ENCODE measurements at places on chromosomes 6 and 20.

DNA sequence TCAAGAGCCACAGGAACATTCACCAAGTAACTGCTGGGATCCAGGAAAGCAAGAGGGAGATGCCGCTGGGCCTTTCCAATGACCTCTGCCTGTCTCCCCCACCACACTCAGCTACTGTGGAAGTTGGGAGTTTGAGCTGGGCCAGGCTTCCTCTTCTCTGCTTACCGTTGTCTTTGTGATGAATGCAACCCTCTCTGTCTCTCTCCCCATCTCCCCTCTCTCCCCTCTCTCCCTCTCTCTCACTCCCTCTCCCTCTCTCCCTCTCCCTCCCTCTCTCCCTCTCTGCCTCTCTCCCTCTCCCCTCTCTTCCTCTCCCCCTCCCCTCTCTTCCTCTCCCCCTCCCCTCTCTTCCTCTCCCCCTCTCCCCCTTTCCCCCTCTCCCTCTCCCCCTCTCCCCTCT, 54.8 kb downstream of the EDN3 start:
- DNase-seq = no peak

DNA sequence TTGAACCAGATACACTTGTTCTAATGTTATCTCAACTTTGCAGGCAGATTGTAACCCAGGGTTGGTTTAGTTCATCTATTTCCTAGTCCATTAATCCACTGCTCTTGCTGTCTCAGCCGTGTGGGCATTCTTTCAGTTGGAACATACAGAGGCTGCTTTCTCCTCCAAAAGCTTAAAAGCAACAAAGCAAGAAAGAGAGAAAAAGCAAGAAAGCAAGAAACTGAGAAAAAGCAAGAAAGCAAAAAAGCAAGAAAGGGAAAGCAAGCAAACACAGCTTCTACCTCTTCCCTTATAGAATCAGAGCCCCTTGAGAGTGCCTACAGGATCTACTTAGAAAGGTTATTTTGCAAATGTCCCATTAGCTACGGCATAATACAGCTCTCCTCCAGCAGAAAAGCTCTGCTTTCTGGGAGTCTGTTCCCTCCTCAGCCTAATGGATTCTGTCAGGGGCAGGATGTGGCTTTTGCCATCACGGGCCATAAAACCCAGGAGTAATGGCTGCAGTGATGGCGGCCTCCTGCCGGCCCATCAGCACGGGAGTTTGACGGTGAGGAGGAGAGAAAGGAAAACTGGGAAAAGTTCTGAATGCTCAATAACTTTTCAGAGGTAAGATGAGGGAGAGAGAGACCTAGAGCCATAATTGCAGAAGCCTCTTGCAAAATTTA, 156.8 kb upstream of the JARID2 start:
- DNase-seq = no peak

- DNase-seq = no peak
These were observed 69.1 kb downstream of the FIG4 start for GRCh38 chr6:109760208-109760607.

GRCh38 chr6:111552241-111552744, 53.4 kb downstream of the TRAF3IP2 start:
- DNase-seq = peak; percentile 97

GRCh38 chr6:73637404-73637803, 16.4 kb downstream of the SLC17A5 start:
- DNase-seq = no peak

GRCh38 chr6:167851370-167851952, 24.8 kb downstream of the AFDN start:
- DNase-seq = no peak

- no peak for DNase-seq
These were observed 118.4 kb upstream of the SGK1 start for GRCh38 chr6:134436281-134436815.

DNA sequence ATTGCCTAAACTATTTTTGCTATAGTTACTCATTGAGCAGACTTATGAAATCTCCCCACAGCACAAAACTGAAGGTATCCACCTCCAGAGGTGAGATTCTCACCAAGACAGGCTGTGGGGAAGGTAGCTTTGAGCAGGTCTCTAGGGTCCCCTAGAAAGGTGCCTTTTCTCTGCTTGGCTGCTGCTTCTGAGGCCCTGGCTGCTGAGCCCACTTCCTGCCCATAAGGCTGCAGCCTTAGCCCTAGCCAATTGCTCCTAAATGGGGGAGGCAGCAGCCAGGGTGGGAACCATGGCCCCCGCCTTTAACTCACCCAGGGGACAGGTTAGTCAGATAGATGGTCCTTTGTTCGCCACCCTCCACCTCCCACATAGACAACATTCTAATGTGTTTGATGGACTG, 3.6 kb downstream of the NT5E start:
- DNase-seq = no peak

- no peak for DNase-seq
These were observed 5.0 kb downstream of the PYGB start for GRCh38 chr20:25252686-25253421.

GRCh38 chr20:57476084-57476526, 48.8 kb downstream of the CTCFL start:
- DNase-seq = no peak

DNA sequence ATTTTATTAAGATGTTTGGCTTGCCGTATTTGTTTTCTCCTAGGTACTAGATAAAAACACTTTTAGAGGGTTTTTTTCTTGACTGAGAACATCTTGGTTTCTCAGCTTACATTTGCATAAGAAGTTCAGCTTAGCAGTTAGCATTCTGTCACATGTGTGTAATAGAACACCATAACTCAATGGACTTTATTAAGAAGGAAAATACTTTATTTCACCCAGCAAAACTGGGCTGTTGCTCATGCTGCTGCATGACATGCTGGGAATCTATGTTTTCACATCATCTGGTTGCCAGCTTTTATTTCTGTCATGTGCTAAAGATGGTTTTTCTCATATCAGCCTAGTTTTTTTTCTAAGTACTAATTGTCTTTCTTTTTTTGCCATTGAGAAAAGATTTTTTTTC, 144.6 kb downstream of the UTRN start:
- no peak for DNase-seq

- no peak for DNase-seq
These were observed 13.8 kb downstream of the UCKL1 start for GRCh38 chr20:63942250-63942951.

GRCh38 chr6:112232845-112233256, 21.5 kb downstream of the LAMA4 start:
- no peak for DNase-seq

DNA sequence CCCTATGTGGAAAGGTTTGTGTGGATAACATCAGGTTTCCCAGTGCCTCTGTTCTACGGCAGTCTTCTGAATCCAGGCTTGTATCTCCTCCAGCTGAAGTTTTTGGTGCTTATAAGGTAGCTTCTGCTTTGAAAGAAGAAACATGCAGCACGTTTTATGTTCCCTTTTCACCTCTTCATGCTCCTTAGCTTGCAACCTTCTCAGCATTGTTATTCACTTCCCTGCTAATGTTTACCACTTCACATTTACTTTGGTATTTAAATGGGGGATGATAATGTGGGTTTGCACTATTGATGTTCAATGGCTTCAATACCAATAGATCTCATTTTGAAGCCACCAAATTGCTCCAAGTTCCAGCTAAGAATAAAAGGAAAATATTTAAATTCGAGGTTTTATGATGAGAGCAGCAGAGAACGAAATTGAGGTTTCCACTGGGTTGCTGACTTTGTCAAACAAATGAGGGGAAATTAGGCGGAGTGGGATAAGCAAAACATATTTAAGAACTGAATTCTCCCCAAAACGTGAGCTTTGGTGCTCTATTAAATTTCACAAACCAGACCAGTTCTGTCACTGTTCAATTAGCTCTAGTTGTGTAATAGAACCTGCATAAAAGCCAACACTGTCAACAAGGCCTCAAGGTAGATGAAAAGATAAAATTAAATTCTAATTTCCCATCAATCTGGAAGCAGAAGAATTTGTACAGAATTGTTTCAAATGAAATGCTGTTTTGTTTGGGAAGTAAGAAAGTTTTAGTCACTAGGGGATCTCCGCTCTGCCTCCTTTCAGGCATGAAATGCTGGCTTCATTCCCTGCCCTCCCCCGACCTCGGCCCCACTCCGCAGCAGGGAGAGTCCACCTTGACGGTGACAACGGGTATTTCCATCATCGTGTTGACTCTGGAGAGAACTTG, 1.4 kb downstream of the IL22RA2 start:
- no peak for DNase-seq

DNA sequence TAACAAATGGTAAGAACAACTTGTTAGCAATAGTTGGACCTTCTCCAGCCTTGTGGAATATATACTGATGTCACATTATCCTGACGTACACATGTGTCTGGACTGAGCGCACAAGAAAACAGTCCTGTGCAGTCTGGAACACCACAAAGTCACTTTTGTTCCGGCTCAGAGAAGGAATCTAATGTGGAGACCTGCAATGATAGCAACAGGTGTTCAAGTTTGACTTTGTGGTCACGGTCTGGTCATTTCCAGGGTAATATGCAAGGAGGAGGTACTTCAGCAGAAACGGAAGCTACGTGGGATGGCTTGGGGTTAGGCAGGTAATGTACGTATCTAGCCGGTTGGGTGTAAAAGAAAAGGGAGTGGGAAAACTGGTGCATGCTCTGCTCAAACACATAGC, 687.2 kb upstream of the AGPAT4 start:
- DNase-seq = no peak

DNA sequence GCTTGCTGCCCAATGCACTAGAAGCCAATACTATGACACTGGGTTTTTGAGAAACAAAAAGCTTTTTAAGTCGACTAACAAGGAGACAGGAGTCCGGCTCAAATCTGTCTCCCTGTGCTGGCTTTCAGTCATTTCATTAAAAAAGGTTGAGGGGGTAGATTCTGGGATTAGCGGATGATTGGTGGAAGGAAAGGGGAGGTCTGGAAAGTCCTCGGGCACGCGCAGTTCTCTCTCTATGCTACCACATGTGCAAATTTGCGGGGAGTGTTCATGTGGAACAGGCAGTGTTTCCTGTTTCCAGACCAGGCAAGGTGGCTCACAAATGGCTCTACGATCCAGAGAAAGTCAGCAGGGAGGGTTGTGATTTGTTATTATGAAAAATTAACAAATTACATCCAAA, 89.1 kb upstream of the TOX2 start:
- DNase-seq = no peak

DNA sequence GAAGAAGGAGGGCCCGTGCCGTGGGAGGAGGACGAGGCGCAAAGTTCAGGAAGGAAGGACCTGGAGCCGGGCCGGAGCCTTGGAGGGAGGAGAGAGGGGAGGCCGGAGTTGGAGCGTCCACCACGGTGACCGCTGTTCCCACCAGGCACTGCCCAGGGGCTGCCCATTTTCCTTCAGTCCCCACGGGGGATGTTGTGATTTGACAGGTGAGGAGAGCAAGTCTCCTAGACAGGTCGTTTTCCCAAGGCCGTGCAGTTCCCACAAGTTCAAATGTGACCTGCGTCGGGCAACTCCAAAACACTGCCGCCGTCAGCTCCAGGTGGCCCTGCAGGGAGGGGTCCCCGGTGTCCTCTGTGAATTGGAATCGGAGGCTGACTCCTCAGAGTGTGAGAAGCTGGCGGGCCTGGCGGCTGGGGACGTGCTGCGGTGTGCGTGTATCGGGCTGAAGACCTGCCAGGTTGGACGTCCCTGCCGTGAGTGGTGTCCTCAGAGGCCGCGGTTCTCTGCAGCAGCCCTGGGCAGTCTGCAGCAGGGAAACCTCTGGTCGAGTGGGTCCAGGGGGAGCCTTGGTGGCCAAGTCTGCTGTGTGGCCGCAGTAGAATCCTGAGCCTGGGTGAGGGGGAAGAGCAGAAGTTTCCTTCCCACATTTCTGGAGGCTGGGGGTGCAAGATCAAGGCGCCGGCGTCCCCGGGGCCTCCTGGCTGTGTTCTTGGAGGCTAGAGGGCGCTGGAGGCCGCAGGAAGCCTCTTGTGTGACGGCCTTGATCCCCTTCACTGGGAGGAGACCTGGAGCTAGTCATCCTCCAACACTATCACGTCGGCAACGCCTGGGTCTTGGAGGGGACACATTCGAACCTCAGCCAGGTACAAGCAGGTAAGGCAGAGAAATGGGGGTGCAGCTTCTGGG, 115.1 kb upstream of the FRMD1 start:
- peak; percentile 0 for DNase-seq

GRCh38 chr6:13380761-13381160, 52.4 kb upstream of the TBC1D7 start:
- no peak for DNase-seq

DNA sequence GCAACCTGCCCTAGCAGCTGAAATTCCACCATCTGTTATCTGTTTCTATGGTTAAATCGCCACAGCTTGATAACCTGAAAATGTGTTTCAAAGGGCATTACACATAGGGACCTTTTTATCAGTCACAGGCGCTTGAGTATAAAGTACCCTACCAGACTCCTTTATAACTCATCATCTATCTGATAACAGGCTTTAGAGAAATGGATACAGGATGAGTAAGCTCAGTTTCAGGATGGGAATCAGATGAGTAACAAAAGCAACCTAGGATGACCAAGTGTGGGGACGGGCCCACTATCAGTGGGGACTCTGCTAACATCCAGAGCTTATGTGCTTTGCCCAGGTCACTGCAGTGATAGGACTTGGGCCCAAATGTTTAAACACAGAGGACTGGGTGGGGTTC, 75.6 kb downstream of the PRND start:
- DNase-seq = no peak

GRCh38 chr20:32585011-32585585, at the start of gene NOL4L:
Gene NOL4L, minus strand, starts transcription at chr20:32585333. Its CDS starts 443 bp downstream, at chr20:32584890.
- DNase-seq = no peak

GRCh38 chr6:141103246-141103645, 1029.5 kb upstream of the GJE1 start:
- no peak for DNase-seq

- DNase-seq = no peak
These were observed 8.9 kb upstream of the CHD6 start for GRCh38 chr20:41627001-41627495.

GRCh38 chr6:141152951-141153350, 979.8 kb upstream of the GJE1 start:
- DNase-seq = no peak

DNA sequence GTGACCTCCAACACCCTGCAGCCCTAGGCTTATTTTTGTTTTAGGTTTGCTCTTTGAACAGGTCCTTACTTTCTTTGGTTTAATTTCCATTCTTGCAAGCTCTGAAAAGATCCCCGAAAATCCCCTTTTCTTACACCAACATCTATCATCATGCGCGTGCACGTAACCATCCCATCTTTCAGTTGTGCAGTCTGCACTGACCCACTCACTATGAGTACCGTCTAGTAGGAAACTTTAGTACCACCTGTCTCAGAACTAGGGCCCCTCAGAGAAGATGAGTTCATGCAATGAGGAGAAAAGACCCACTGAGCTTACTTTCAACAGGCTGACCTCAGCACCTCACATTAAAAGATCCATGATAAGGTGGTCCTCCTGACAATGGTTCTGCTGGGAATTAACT, 120.6 kb upstream of the AGPAT4 start:
- no peak for DNase-seq

GRCh38 chr6:108951351-108951953, 103.2 kb downstream of the ARMC2 start:
- no peak for DNase-seq

DNA sequence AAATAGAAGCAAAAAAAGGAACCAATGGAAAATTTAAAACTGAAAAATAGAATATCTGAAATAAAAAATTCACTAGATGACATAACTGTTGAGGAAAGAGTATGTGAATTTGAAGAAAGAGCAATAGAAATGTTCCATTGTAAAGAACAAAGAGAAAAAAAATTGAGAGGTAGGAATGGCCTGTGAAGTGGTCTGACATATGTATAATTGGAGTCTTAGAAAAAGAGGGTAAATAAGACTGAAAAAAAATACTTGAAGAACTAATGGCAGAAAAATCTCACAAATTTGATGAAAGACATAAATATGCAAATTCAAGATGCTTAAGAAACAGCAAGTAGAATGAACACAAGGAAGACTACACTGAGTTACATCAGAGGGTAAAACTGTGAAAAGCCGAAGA, 93.4 kb downstream of the QKI start:
- DNase-seq = no peak
